Breast epithelium (tissue), 4 donors: ENCODE measurements at places on chromosomes 4 and X. TPM values are rescaled to one million over a fixed set of nuclear protein-coding genes. Genes with fewer than 3 reads are reported as not detected.

- DNase-seq: no peak
Measured at GRCh38 chr4:183658362-183659028, 490 bp downstream of the RWDD4 start.

- no peak for DNase-seq
Measured at GRCh38 chr4:37073226-37073840, 171.2 kb upstream of the NWD2 start.

GRCh38 chr4:175622887-175623286, 189.2 kb downstream of the GPM6A start:
- DNase-seq: no peak

Gene CT45A10
- not detected for total RNA-seq

Gene SLIT2
- 20.3 TPM for total RNA-seq

DNA sequence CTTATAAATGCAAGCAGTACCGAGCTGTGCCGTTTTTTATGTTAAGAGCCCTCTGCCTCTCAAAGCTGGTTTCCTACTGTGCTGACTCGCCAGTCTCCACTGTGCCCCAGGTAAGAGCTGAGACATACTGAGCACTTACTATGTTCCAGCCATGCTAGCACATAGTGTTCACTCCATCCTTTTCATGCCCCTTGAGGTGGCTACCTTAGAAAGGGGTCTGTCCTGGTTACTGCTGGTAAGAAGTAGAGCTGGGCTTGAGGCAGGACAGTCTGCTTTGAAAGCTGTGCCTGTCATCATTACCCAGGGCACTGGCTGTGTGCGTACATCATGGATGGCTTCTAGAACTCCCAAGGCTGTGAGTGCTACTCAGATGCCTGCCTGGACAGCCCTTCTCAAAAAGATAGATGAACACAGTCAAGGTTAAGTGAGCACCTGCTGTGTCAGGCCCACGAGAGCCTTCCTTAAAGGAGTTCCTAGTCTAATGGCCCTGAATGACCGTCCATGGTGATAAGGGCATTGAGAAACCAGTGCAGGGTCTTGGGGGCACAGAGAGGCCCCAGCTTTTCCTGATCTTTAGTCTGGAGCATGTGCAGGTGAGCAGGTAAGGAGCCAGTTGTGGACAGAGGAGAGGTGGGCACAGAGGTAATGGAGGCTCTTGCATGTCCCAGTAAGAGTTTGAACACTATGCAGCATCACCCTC, 1.6 kb downstream of the STK32B start:
- no peak for DNase-seq

Gene CFAP47
- under 0.01 TPM for total RNA-seq
